Cerebellar nuclear complex (tissue), 1 donor: ENCODE measurements at places on chromosomes 4 and X.
A peak's percentile ranks its signal among the peaks of the same experiment; 100 is the strongest.

- no peak for DNase-seq
Measured at GRCh38 chr4:2425386-2426068, 6.8 kb downstream of the CFAP99 start.

- DNase-seq: peak; percentile 26
Measured at GRCh38 chrX:148049441-148049840, 68.3 kb downstream of the FMR1NB start.

GRCh38 chr4:144809056-144809640 is 163.2 kb downstream of the HHIP start:
- no peak for DNase-seq

DNA sequence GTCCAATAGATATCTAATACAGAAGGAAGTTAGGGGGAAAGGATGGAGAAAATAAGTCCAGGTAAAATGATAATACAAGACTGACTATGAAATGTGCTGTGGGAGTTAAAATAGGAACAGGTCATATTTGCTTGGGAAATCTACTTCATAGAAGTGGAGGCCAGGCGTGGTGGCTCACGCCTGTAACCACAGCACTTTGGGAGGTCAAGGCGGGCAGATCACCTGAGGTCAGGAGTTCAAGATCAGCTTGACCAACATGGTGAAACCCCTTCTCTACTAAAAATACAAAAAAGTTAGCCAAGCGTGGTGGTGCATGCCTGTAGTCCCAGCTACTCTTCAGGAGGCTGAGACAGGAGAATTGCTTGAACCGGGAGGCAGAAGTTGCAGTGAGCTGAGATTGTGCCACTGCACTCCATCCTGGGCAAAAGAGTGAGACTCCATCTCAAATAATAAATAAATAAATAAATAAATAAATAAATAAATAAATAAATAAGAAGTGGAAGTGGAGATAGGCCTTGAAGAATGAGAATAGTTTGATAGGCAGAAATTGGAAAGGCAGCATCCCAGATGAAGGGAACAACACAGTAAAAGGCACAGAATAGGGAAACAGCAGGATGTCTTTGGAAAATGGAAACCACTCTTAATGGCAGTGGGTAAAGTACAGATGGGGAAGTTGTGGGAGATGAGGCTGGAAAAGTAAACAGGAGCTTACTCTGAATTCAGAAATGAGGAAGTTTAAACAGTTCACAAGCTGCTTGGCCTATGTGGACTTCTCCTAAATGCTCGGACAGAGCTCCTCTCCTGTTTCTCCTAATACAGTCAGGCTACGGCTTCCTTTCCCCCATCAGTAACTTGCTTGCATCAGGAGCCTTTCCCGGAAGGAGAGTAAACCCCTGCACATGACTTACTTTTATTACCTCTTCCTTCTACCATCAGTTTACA is 15.1 kb upstream of the GK start:
- DNase-seq: no peak

DNA sequence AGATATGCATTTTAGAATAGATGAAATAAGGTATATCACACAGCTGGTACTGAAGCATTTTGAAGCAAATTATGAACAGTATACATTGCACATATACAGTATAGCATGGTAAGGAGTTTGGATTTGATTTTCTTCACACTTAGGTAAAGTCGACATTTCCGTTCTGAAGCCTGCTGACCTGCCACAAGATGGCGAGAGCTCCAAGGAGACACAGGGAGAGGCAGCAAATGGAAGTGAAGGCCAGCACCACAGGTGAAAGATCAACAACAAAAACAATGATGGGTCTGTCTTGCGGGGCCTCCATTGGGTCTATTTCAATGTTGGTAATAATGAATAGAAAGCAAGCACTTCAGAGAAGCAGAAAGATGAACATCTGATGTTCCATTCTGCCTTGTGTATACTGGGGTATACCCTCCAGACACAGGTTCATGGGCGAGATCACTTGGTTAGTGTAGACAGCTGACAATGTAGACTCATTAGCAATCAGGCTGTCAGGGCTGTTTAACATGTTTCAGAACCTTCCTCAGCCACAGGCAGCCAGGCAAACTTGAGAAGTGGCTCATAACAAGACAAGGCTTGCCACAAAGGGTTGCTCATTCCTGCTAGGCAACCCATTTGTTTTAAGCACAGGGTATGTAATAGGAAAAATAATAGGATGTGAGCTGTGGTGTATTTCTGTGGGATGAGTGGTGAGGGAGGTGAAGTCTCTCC is 21.4 kb upstream of the NOX1 start:
- DNase-seq: no peak

- no peak for DNase-seq
Measured at GRCh38 chr4:8821151-8821950, 50.3 kb downstream of the HMX1 start.

- no peak for DNase-seq
Measured at GRCh38 chr4:83378419-83378818, 43.8 kb upstream of the HPSE start.

- no peak for DNase-seq
Measured at GRCh38 chrX:5051831-5052491, 1176.7 kb downstream of the NLGN4X start.

- DNase-seq: no peak
Measured at GRCh38 chr4:5566991-5567390, 141.4 kb downstream of the EVC2 start.

DNA sequence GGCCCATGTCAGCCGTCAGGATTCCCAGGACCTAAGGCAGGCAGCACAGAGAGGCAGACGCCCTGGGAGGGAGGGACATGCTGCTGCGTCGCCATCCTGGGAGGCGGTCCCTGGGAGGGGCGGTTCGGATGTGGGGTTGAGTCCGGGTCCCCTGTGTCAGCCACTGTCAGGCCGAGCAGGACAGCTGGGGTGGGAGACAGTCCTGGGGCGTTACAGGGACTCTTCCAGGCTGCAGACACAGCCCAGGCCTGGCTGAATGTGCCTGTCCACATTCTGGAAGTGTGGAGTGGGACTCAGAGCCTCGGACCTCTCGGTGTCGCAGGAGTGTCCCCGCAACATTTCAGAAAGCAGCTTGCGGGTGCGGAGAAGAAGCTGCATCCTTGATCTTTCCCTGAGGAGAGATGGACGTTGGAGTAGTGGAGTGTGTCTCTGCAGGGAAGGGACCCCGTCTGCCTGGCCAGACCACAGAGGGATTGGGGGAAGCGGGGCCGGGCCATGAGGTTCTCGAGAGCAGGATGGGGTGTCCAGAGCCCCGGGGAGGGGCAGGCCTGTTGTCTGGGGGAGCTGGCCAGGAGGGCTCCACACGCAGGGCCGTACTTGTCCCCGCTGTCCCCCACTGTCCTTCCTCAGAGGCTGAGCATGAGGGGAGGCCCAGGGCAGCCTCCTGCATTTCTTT is 6.1 kb downstream of the AKAP17A start:
- DNase-seq: no peak

DNA sequence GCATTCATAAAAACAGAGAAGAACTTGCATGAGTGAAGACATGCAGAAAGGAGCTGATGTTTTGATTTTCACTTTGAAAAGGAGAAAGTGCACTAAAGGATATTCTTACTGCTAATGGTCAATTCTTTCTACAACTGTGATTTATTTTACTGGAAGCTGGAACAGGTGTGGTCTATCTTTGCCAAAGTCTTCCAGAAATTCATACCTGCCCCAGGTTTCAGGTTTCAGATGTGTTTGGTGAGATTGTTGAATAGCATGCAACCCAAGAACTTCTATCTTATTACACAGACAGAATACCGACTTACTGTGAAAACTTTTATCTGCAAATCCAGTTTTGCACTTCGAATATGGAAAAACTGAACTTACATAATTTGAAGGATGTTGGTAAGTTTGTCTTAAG is 388.3 kb downstream of the PDGFC start:
- DNase-seq: no peak

- DNase-seq: no peak
Measured at GRCh38 chrX:119375561-119375960, 23.6 kb upstream of the SLC25A43 start.

DNA sequence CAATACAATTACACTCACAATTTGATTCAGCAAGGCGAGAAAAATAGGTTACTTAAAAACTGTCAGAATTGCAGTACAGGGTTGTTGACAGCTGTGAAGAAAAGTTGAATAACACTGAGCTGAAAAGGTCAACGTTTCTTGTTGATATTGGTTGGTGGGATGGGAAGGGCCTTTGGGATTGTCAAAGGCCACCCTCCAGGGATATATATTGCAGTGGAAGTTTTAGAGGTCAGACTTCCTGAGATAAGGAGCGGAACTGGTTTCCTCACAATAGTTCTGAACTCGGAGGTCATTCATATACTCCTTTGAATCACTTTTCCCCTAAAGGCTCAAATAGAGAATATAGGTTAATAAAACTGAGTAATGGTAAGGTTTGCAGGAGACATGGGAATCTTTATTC is 417.2 kb downstream of the RAPGEF2 start:
- no peak for DNase-seq

DNA sequence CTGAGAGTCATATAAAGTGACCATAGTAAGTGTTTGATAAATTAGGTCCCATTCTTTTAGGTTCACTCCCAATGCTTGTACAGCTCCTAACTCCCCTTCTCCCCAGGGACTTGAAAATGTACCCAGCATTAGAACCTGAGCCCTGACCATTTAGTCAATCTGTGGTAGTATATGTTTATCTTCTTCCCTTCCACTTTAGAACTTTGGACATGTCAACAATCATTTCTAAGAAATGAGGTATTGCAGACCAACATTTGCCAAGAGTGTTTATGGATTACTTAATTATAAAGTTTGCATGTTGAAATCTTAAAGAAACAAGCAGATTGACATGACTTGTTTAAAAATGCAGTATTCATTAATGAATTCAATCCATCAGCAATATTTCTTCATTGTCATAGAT is 26.0 kb downstream of the AFM start:
- DNase-seq: no peak

DNA sequence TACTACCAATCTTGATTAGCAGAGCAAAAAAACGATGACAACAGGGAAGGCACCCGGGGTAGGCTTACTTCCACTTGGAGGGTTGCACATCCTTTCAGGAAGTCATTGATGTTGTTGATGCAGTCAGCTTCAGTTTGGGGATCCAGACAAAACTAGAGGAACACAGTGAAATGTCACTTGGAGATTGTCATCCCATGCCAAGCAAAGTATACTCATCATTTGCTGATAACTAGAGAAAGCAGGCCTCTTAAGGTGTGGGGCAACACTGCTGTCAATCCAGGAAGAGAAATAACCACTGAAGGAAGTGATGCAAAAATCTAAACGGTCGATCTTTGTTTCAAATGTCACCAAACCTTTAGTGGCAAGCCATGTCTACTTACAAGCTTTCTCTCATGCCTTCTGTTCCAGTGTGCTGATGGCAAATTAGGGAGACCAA is 1.4 kb downstream of the ARHGEF6 start:
- DNase-seq: no peak

DNA sequence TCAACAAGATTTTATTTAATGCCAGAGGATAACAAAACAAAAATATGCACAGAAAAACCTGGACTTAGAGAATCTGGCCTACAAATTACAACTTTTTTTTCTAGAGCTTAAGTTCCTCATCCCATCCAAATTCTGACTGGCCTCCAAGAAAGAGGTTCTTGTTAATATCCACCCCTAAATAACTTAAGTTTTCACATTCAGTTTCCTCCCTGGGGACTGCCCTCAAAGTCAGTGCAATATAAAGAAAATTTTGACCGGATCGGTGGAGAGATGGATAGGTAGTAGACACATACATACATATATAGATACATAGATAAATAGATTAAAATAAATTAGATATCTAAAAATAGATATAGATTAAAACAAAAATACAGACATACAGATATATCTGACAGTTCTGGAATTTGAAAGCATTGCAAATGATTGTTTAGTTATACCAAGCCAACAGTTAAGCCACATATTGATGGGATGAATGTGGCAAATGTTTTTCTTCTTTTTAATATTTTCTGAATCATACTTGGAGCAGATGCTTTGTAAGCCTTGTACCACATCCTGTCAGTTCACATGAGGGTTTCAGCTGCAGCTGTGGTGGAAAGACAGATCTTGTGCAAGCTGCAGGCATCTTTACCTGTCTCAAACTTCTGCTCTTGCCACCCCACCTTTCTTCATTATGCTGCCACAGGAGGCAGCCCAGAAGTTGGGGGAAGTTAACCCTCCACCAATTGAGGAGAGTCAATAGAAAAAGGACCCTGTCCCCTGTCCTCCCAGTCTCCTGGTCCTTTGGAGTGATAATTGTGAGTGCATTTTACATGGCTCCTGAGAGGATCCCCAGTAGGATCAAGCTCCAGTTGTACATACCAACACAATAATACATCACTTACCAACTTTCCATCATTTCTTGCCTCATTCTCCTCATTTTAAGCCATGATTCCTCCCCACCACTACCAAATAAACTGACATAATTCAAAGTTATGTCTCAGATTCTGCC is 58.5 kb upstream of the PRDM8 start:
- no peak for DNase-seq

GRCh38 chrX:154098551-154098950 is 1.0 kb upstream of the MECP2 start:
- no peak for DNase-seq

- no peak for DNase-seq
Measured at GRCh38 chr4:149980121-149980682, 98.0 kb upstream of the DCLK2 start.

DNA sequence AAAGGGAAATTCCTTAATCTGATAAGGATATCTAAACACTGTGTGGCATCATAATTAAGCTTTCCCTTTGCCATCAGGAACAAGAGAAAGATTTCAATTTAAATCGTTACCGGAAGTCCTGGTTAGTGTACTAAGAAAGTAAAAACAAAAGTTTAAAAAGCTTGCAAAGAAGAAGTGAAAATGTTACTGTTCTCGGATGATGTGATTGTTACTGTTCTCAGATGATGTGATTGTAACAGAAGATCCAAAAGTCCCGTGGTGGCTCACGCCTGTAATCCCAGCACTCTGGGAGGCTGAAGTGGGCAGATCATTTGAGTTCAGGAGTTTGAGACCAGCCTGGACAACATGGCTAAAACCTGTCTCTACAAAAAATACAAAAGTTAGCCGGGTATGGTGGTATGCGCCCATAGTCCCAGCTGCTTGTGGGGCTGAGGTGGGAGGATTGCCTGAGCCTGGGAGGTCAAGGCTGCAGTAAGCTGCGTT is 62.5 kb downstream of the RGS12 start:
- DNase-seq: no peak

- DNase-seq: no peak
Measured at GRCh38 chrX:39772057-39772832, 325.5 kb downstream of the BCOR start.

DNA sequence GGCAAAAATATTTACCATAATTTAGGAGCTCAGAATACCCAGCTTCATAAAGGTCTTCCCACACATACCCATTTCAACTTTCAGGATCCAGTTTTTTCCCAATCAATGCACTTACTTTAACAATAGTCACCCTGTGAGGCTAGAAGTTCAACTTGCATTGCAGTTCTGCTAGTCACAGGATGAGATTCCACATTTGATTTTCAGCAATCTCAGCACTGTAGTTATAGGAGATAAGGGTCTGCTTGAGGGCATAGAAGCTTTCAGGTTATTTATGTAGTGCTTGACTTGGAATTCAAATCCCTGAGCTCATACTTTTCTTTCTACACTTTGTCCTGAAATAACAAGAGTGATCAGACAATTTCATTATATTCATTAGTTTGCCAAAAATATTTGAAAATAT is 78.3 kb upstream of the IL2 start:
- no peak for DNase-seq
